Pons (tissue), 1 donor: ENCODE measurements at places on chromosomes 7 and 10.
A peak's percentile ranks its signal among the peaks of the same experiment; 100 is the strongest.

DNA sequence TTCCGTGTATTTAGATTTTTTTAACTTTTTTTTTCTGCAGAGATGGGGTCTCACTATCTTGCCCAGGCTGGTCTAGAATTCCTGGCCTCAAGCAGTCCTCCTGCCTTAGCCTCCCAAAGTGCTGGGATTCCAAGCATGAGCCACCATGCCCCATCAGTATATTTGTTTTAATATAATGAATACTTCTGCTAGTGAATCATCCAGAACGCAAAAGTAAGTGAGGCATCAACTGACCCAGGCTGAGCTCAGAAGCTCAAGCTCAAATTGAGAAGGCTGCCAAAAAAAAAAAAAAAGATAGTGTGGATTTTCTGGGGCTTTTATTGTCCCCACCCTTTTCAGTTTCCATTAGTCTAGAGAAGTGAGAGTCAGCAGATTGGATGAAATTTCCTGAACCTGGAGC lies 39.0 kb upstream of the TECTB start:
- no peak for DNase-seq

DNA sequence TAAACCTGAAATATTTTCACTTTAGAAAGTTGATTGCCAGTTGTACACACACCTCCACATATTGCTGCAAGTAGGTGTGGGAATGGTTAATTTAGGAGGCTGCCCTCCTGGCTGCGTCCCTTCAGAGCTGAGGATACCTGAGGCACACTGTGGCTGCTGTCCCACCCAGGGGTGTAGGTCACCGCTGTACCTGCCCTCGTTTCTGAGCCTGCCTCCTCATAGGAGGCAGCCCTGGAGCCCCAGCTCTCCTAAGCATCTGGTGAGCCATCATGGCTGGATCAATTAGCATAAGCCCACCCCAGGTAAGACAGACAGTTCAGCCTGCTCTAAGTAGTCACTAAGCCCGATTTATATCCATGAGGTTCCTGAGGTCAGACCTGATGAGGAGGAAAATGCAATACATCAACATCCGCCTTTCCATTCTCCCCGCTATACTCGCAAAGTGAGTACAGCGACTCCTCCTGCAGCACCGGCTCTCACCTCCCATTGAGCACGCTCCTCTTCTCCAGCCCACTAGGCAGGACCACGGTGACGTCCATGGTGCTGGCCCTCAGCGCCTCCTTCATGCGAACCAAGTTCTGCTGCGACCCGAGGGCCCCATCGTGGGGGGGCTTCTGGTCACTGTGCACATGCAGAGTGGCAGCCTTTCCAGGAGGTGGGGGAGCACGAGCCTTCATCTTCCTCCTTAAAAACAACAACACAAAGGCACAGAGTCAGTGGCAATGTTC lies 97.2 kb downstream of the COBL start:
- no peak for DNase-seq

DNA sequence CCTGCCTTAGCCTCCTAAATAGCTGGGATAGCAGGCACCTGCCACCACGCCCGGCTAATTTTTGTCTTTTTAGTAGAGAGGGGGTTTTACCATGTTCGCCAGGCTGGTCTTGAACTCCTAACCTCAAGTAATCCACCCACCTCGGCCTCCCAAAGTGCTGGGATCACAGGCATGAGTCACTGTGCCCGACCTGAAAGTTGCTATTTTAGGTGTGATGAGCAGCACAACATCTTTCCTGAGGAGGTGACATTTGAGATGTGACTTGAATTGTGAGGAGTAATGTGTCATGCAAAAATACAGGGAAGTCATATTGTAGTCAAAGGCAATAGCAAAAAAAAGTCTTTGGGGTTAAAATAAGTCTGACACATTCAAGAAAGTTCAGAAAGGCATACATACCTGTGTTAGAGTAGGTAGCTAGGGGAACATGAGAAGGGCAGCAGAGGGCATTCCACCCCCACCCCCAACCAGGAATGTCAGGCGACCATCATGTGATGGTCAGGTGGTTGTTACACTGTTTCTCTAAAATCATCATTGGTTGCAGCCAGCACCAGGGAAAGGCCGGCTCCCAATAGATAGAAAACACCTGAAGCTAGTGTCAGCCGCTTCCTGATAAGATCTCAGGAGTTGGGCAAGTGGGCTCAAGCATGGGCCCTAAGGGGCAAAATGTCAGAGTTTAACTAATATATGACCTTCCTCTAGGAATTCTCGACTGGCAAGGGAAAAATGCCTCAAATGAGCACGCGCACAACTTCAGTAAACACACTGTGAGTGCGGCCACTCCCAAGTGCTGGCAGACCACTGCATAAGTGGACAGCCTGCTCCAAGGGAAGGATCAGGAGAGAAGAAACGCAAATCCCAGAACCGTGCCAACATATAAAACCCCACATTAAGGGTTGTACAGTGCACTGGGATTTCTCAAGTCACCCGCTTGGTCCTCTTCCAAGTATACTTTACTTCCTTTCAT lies at the start of gene TACC2:
TACC2 (plus strand) TSS at position 803 of the 964 bp plus-strand sequence. CDS start 32,819 bp downstream, outside the sequence.
- no peak for DNase-seq

GRCh38 chr10:97072851-97073665 lies 112.7 kb downstream of the SLIT1 start:
- DNase-seq = peak; percentile 79

GRCh38 chr7:20219446-20220292 lies 2.5 kb upstream of the MACC1 start:
- peak; percentile 72 for DNase-seq

DNA sequence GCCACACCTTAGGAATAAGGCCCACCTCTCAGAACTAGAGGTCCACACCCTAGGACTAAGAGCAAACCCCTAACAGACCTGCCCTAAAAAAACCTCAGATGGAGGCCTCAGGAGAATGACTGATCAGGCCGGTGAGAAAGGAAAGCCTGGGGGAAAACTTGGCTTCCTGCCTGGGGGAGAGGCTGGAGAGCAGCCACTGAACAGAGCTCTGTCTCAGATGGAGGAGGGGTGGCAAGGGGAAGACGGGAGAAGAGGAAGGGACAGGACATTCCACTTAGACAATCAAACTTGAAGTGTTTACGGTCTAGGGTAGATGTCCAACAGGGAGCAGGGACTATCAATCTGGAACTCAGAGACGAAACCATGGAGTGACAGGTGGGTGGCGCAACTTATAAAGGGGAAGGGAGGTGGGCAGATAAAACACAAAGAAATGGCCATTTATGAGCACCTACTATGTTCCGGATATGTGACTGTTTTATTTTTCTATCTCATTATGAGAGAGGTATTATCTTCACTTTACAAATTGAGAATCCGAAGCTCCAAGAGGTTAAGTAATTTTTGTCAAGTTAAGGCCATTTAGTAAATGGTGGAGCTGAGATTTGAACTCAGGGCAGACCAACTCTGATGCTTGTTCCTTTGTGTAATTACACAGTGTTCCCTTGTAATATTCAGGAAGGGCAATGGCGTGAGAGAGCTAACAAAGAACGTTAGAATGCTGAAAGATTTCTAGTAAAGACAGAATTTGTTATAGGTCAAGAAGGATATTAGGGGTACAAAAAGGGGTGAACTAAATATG lies 82.6 kb downstream of the DNMBP start:
- no peak for DNase-seq
